ENCODE measurements at places on chromosomes 12 and 14.

GRCh38 chr12:126558810-126559209 lies 1493.6 kb downstream of the AACS start:
- DNase-seq = no peak

DNA sequence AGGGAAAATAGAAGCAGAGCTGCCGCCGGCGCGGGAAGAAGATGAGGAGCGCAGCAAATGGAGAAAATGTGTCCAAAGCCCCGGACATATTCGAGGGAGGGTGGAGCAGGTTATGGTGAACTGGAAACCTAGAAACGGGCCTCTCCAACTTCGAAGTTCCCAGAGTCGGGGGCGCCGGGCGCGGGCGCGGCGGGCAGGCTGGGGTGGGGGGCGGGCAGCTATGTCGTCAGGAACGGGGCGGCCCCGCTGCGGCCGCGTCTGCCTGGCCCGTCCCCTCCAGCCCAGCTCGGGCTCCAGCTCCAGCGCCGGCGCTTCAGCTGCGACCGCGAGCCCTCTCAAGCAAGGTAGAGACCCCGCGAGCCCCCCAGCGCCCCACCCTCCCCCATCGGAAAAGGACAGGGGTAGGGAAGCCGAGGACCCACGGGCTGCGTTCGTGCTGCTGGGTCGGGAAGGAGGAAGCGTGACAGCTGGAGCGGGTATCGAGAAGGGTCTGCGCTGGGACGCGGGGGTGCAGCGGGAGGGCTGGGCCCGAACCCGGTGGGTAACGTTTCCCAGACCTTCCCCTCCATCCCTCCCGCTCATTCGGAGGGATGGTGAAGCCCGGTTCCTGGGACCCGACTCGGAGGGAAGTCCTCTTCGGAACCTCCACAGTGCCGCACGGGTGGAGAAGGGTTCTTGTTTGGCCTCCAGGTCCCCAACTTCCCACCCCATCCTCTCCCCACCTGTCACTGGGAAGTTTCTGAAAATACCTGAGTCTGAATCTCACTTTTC lies 1.0 kb downstream of the DGKA start:
- DNase-seq = no peak

DNA sequence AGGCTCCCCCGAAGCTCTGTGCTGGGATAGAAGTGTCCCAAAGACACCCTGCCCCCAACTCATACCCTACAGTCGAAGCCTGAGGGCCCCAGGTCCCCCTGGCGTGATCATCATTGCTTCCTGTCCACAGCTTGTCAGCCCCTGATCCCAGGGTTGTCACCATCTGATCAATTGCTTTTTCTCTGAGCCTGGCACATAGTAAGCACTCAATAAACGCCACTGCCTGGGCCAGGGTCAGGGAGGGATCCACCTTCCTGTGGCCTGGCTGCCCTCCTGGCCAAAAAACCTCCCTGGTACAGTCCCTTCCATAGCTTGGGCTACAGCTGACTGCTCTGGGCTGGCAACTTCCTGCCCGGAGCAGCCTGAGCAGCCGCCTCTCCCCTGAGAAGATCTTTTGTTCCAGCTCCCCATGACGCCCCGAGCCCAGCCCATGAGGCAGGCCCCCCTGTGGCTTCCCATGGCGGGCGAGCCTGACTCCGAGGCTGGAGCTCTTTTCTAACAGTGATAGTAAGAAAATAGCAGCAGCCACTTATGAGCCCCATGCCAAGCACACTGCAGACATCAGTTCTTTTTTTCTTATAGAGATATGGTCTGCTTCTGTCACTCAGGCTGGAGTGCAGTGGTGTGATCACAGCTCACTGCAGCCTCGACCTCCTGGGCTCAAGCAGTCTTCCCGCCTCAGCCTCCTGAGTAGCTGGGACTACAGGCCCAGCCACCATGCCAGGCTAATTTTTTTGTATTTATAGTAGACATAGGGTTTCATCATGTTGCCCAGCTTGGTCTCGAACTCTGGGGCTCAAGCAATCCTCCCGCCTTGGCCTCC lies 6.5 kb downstream of the SH2B3 start:
- DNase-seq = no peak

- DNase-seq = no peak
These were observed 86.9 kb downstream of the AVPR1A start for GRCh38 chr12:63064080-63064479.

- no peak for DNase-seq
These were observed 7.0 kb downstream of the AMN start for GRCh38 chr14:102929241-102930137.

DNA sequence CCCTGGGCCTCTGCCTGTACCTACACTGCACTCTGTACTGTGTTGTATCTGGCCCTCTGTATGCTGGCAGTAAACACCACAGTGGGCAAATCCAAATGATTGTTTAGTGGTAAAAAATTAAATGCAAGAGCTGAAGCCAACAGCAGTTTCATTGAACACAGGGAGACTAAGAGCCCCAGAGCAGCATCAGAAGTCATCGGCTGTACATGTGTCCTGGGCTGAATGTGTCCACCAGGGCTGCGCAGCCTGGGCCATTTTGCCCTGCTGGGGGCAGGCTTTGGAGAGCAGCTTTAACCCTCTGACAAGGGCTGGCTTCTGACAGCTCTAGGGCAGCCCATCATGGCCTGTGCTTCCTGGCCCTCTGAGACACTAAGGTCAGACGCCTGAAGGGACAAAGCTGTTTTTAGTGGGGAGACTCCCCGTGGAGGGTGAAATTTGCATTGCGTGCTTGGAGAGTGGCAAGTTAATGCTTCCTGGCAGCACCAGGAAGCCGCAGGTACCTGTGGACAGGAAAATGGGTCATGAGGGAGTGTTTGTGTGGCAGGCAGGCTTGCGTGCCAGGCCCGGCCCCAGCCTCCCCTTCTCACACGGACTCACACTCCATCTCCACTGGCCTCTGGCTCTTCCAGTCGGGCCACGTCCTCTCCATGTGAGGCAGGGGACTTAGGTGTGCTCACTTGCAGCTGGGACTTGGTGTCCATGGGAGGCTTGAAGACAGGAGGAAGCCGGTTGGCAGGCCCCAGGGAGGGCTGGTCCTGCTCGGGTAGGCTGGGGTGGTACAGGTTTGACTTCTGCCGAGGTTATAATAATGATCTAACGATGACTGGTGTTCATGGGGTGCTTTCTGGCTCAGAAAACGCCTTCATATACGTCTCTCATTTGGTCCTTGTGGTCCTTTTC lies 150.1 kb downstream of the TSPAN9 start:
- DNase-seq = no peak

DNA sequence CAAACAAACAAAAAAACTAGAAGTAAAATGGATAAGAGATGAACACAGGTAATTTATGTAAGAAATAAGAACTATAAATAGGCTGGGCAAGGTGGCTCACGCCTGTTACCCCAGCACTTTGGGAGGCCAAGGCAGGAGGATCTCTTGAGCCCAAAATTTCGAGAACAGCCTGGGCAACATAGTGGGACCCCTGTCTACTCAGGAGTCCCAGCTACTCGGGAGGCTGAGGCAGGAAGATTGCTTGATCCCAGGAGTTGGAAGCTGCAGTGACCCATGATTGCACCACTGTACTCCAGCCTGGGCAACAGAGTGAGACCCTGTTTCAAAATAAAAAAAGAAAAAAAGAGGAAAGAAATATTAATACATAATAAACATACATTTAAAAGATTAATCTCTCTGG lies 22.7 kb upstream of the ABCD4 start:
- DNase-seq = no peak

DNA sequence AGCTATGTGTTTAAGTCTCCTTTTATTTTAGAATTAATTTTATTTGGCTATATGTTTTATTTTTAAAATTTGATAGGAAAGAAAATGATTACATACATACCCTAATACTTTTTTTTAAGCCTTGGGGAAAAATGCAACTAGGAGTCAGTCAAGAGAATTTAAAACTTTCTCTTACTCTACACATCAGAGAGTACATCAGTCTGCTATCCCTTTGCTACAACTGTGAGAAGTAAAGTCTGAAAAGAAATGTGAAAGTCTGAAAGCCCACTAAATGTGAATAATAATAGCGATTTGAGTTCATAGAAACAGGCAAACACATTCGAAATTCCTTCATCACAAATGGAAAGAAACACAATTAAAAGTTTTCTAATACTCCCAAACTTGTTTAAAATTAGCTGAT lies 95.0 kb downstream of the PTPRQ start:
- DNase-seq = no peak

GRCh38 chr14:22984959-22985658 lies 2.8 kb upstream of the AJUBA start:
- DNase-seq = no peak

GRCh38 chr12:113216027-113216426 lies 5.2 kb upstream of the TPCN1 start:
- DNase-seq = no peak

DNA sequence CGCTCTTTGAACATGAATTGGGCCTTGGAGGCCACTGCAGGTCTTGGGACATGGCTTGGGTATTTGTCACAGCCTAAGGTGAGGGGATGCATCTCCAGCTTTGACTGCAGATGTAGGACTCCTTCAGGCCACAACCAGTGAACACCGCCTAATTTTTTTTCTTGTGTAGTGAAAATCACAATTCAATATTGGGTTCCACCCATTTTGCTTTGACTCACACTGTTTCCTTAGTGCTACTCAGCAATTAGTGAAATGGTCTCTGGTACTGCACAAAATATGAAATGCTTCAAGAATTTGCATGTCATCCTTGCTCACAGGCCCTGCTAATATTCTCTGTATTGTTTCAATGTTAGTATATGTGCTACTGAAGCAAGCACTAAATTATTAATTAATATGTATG lies 12.5 kb downstream of the TMEM253 start:
- DNase-seq = no peak

- no peak for DNase-seq
These were observed 312.0 kb downstream of the KCNC2 start for GRCh38 chr12:74897425-74898211.

GRCh38 chr12:107581619-107582015 lies 104.0 kb upstream of the PWP1 start:
- DNase-seq = no peak

DNA sequence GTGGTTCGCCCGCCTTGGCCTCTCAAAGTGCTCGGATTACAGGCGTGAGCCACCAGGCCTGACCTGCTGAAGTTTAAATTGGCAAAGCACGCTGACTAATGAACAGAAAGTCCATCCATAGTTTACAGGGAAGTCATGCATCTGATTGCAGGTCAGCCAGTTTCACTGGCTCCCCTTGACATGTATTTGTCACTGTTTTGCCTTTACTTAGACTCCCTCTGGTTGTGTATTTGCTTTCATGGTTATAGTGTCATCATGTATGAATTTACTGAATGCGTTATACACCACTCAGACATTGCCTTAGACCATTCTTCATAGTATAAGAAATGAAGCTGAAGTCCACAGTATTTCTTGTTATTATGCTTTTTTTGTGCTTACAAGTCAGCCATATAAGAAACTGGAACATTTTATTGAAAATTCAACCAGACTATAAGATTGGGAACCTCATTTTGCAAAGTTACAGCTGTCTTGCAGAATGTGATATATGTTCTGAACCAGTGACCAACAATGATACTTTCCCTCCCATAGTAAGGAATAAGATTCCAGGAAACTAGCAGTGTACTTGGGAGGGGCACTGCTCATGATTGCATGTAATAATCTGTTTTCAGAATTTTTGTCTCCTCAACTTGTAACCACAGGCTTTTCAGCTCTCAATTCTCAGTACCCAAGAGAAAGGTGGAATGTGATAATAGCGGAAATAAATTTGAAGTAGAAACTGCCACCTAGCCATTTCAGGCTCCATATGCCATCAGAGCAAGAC lies 51.9 kb upstream of the ATF7IP start:
- DNase-seq = no peak

- no peak for DNase-seq
These were observed 117.2 kb downstream of the NUAK1 start for GRCh38 chr12:106021516-106021915.

DNA sequence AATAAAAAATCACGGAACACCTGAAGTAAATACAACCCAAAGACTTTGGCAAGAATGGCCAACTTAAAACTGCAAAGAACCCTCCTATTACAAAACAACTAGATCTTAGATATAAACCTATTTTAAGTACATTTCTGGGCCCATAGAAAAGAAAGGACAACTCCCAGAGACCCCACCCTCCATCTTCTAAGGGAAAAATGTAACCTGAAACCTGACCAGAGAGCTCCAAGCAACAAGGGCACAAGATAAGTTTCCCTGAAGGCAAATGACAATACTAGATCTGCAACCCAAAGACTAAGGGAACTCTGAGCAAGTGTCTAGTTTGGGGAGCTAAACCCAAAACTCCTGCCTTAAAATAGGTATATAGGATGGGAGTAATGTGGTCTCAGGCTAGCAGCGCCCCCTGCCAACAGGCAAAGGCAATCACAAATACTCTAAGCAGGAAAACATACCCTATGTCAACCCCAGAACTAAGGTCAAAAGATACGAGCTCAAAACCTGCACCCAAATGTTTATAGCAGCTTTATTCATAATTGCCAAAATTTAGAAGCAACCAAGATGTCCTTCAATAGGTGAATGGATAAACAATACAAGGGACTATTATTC lies 218.9 kb downstream of the ITPR2 start:
- no peak for DNase-seq

- no peak for DNase-seq
These were observed 13.8 kb downstream of the NGDN start for GRCh38 chr14:23483236-23483854.

- DNase-seq = no peak
These were observed 42.1 kb downstream of the CCDC85C start for GRCh38 chr14:99561864-99562263.

DNA sequence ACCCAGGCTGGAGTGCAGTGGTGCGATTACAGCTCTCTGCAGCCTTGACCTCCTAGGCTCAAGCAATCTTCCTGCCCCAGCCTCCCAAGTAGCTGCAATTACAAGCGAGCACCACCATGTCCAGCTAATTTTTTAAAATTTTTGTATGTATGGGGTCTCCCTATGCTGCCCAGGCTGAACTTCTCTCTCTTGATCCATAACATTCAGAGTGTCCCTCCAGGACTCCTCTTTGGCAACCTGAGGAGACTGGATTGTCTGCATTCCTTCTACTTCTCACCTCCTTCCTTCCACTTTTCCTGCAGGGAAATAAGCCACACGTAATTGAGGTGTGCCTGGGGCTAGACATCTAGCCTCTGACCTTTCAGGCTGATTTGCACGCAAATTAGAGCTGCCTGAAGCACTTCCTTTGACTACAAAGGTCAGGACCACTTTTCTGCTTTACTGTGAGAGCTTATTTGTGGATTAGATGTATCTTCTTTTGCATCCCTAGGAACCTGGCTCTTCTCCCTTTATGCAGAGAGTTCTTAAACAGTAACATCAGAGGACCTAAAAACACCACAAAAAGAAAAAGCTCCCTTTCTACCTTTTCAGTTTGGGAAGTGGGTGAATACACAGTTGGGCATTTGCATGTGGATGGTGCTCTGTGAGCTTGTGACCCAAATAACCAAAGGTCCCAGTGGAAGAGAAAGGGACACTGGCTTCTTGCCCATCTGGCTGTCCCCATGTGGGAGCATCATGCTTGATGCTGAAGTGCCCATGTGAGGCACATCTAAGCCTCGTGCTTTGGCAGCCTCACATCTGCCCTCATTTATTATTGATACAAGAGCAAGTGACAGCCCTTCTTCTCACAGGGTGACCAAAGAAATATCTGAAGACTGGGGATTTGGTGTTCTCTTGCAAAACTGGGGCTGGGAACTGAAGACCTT lies 33.5 kb downstream of the PYGL start:
- no peak for DNase-seq

GRCh38 chr12:129629901-129630300 lies 273.9 kb downstream of the TMEM132D start:
- no peak for DNase-seq

GRCh38 chr14:93132472-93133065 lies 16.8 kb upstream of the ITPK1 start:
- no peak for DNase-seq

All from T-cell (primary cell).